Osteocyte (in vitro differentiated cells): ENCODE measurements at places on chromosomes 1 and 21. TPM values are rescaled to one million over a fixed set of nuclear protein-coding genes. Genes with fewer than 3 reads are reported as not detected.

Gene ARTN
- total RNA-seq: 0.81 and 1.1 TPM in 2 replicates

Gene CDC20
- total RNA-seq: 15.2 and 18.7 TPM in 2 replicates

Gene ANKRD35
- total RNA-seq: not detected in 2 replicates

Gene PM20D1
- total RNA-seq: not detected in 2 replicates

Gene CD53
- total RNA-seq: not detected in 2 replicates

Gene PLA2G2D
- total RNA-seq: not detected in 2 replicates

DNA sequence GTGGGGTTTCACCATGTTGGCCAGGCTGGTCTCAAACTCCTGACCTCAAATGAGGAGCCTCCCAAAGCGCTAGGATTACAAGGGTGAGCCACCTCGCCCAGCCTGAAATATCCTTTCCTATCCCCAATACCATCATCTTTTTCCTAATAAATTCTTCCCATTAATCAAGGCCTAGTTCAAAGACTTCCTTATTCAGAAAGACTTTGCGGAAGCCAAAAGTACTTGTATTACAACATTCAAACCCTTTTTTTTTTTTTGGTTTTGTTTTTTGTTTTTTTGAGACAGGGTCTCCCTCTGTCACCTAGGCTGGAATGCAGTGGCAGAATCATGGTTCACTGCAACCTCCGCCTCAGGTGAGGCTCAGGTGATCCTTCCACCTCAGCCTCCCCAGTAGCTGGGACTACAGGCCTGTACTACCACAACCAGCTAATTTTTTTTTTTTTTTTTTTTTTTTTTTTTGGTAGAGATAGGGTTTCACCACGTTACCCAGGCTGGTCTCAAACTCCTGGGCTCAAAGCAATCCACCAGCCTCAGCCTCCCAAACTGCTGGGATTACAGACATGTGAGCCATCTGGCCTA is 7.6 kb downstream of the SLC19A2 start:
- no peak for DNase-seq
- no peak overlapping the region for H3K4me3 ChIP-seq
- peaks cover 5% of the 10 kb centered on the region for H3K36me3 ChIP-seq
- no peak overlapping the region for H3K27ac ChIP-seq

GRCh38 chr1:178388418-178389145 is 108.2 kb downstream of the CLEC20A start:
- H3K4me3 ChIP-seq: peak overlapping the region; percentile 15
- peak overlapping the region; percentile 27 for H3K27ac ChIP-seq
- DNase-seq: no peak
- peaks cover 25% of the 10 kb centered on the region for H3K4me1 ChIP-seq

DNA sequence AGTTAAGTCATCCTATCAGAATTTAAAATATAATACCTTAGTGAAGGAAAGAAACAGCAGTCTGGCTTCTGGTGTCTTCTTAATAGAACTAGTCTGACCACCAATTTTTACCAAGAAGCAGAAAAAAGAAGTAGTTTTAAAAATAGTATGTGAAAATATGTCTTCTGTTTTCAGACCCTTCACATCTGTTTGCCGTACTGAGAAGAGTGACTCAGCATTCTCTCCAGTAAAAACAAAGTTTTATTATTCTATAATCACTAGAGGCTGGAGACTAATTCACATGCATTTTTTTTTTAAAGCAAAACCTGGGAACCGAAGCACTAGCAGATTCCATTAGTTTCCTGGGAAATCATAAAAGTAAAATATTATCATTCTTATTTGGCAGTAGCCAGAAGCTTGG is 163.8 kb downstream of the COL24A1 start:
- no peaks in the 10 kb centered on the region for H3K36me3 ChIP-seq
- H3K4me1 ChIP-seq: peaks cover 30% of the 10 kb centered on the region
- no peaks in the 10 kb centered on the region for H3K27me3 ChIP-seq
- peak overlapping the region; percentile 54 for H3K4me3 ChIP-seq
- no peak for DNase-seq

DNA sequence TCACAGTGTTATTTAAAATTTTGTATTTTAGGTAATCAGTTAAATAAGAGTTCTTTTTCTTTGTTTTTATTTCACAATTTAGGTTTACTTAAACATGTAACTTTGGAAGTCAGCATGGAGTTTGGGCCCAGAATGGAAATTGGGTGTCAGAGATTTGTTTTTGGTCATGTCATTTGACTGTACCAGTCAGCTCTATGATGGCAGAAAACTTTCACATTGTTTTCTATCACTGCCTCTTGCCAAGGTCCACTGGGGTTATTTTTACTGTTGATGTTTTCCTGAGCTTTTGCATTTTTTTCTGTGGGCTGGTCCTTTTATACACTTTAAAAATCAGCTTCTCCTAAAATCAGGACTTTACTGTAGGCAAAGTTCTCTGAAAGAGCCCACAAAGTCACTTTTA is 54.4 kb downstream of the SLC30A7 start:
- no peaks in the 10 kb centered on the region for H3K27me3 ChIP-seq
- H3K27ac ChIP-seq: peak overlapping the region; percentile 50
- H3K36me3 ChIP-seq: peaks cover 33% of the 10 kb centered on the region
- DNase-seq: no peak
- H3K4me3 ChIP-seq: no peak overlapping the region
- H3K4me1 ChIP-seq: peaks cover 22% of the 10 kb centered on the region

GRCh38 chr1:180916771-180917170 is 4.1 kb downstream of the KIAA1614 start:
- peaks cover 4% of the 10 kb centered on the region for H3K36me3 ChIP-seq
- DNase-seq: no peak
- no peaks in the 10 kb centered on the region for H3K27me3 ChIP-seq
- H3K4me3 ChIP-seq: no peak overlapping the region
- H3K27ac ChIP-seq: no peak overlapping the region
- H3K4me1 ChIP-seq: peaks cover 20% of the 10 kb centered on the region

DNA sequence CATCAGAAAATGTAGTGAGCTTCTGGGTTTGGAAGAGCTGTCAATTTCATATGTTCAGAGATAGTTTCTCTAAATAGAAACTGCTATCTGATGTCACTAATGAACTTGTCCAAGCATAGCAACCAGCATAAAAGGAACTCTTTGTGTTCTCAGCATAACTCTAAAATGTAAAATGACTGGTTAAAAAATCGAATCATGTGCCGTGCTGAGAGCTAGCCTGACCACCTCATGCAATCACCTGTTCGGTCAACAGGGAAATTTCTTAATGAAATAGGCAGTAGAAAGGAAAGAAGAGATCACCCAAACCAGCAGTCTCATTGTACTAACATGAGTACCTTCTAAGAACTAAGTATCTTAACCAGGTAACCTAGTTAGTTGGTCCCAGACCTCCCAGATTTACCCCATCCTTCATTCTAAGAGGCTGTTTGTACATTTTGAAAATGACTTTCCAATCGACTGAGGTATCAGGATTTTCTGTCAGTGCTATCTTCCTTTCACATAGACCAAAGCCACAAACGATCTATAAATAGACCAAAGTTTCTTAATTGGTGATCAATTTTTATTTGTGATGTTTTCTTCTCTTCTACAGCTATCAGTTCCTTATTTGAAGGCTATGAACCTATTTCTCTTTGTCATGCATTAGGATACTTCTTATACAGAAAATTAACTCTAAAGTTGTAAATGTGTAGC is 147.3 kb downstream of the TLR5 start:
- no peak for DNase-seq
- no peak overlapping the region for H3K27ac ChIP-seq
- no peaks in the 10 kb centered on the region for H3K27me3 ChIP-seq
- peaks cover 1% of the 10 kb centered on the region for H3K36me3 ChIP-seq
